ENCODE measurements at places on chromosomes 2 and 18.

DNA sequence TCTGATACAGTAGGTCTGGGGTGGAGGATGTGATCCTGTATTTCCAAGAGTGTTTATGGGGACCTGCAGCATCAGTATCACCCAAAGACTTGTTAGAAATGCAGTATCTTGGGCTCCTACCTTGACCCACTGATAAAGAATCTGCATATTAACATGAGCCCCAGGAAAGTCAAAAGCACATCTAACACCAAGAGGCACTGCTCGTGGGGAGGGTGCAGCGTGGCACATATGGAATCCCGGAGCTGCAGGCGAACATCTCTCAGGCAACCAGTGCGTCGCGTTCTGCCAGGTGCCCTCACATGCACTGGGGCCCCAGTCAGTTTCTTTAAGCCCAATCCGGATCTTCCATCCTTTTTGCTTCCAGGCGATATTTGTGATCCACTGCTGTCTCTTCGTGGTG is 41.3 kb upstream of the ASB18 start:
- DNase-seq = no peak

DNA sequence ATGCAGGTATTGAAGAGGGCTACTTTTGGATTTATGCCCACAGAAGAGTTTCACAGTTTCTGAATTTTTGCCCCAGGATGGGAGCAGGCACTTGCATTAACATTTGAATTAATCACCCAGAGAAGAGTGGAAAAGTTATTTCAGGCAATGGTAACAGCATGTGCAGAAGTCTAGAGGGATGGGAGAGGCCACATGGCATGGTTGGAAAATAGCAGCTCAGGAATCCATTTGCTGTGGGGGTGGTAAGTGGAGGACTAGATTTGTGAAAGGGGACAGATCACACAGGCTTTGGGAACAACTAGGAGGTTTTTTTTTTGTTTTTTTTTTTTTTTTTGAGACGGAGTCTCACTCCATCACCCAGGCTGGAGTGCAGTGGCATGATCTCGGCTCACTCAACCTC is 65.2 kb downstream of the NEDD4L start:
- DNase-seq = no peak

DNA sequence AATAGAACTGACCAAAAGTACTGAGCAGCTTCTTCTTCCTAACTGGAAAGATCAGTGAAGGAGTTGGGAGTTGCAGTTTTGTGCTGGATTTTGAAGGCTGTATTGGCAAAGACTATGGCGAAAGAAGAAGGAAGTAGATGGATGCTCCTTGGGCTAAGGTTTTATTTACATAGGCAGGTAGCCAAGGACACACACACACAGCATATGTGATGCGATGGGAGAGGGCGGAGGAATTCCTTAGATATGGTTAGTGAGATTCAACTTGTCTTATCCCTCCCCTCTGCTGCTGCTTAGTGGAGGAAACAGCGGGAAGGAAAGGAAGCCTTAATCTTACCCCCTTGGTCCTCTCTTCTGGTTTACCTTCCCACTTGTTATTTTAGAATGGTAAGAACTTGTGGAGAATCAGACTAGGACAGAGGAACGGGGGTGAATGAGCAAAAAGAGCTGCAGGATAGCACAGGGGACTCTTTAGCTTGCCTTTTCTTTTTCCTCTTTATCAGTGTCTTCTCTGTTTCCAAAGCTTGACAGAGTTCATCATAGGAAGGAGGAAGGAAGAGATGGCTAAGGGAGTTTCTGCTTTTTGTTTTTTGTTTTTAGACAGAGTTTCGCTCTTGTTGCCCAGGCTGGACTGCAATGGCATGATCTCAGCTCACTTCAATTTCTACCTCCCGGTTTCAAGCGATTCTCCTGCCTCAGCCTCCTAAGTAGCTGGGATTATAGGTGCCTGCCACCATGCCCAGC is 87.9 kb downstream of the OSBPL6 start:
- DNase-seq = no peak

- no peak for DNase-seq
Measured at GRCh38 chr2:16061441-16062217, 121.3 kb downstream of the MYCN start.

DNA sequence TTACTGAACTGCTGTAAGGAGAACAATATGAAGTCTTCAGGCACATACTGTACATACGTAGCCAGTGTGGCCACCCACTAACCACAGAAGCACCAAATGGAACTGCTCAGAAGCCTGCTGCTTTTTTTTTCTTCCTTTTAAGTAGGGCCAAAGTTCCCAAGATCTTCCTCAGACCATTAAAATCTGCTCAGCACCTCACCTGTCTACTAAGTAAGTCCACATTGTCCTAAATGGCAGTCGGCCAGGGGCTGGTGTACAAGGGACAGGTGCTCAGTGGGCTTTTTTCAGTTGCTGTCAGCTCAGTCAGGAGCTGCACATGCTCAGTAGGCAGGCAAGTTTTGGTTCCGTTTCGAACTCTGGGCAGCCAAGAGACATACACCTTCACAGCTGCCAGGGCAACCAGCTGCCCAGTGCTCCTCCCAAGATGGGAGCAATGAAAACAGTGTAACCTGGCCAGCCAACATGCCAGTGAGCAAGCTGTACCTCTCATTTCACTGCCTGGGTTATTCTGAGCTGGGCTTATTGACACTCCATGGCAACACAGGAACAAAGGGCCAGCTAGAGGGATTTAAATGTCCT is 86.1 kb downstream of the ACVR1 start:
- peak; percentile 61 for DNase-seq

GRCh38 chr18:73254564-73254963 is 386.8 kb upstream of the NETO1 start:
- no peak for DNase-seq

DNA sequence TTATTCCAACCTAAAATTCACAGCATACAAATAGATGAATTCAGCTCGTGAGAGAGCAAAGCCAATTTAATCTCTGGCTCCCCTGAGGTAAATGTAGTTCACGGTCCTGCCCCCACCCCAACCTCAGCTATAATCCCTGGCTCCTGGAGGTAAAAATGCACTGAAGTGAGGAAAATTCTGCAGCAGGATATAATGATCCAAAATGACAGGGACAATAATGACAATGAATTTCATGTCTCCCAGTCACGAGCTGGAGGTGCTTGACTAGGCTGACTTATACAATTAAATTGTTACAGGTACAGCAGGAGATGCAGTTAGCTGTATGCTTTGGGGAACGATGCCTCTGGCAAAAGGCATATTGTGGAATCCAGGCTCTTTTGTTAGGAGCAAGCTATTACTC is 82.0 kb downstream of the GPD2 start:
- no peak for DNase-seq

- DNase-seq = no peak
Measured at GRCh38 chr2:219578811-219579613, 6.9 kb downstream of the INHA start.

DNA sequence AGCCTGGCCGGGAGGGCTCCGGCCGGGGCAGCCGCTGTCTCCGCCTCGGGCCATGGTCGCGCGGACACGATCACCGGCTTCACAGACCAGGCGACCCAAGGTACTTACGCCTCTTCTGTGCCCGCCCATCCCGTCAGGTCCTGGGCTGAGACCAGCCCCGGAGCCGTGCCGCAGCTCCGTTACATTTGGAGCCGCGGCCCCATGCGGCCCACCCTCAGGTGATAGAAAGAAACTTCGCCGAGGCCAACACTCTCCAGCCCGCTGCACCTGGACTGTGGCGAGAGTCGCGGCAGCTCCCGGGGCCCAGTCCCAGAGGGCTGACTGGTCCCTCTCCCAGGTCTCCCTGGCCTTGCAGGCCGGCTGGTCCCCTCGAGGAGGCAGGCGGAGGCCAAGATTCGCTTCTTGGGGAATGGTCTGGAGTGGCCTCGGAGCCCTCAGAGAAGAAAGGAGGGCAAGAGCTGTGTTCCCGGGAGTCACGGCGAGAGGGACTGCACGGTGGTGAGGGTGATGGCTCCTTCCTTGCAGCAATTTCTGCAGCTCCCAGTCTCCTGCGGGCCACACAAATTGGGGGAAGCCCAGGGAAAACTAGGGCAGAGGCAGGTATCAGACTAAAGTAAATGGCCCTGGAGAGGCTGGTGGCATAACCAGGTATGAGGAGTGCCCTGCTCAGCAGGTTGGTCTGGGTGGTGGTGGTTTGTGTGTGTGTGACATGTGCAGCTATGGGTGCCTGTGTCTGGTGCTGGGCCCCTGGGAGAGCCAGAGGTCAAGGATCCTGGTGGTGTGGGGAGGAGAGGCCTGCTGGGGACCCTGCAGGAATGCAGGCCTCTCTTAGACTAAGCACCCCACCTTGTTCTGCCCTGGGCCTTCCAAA is 822 bp downstream of the GDF7 start:
- no peak for DNase-seq

GRCh38 chr2:33978471-33978870 is 379.4 kb upstream of the FAM98A start:
- no peak for DNase-seq

- DNase-seq = no peak
Measured at GRCh38 chr18:2627821-2628276, 27.7 kb upstream of the SMCHD1 start.
